HS-27A (cell line): ENCODE measurements at places on chromosomes 5 and 9.

- DNase-seq, result no peak
Observed at GRCh38 chr5:122701640-122702523, 73.0 kb upstream of the SNX2 start.

DNA sequence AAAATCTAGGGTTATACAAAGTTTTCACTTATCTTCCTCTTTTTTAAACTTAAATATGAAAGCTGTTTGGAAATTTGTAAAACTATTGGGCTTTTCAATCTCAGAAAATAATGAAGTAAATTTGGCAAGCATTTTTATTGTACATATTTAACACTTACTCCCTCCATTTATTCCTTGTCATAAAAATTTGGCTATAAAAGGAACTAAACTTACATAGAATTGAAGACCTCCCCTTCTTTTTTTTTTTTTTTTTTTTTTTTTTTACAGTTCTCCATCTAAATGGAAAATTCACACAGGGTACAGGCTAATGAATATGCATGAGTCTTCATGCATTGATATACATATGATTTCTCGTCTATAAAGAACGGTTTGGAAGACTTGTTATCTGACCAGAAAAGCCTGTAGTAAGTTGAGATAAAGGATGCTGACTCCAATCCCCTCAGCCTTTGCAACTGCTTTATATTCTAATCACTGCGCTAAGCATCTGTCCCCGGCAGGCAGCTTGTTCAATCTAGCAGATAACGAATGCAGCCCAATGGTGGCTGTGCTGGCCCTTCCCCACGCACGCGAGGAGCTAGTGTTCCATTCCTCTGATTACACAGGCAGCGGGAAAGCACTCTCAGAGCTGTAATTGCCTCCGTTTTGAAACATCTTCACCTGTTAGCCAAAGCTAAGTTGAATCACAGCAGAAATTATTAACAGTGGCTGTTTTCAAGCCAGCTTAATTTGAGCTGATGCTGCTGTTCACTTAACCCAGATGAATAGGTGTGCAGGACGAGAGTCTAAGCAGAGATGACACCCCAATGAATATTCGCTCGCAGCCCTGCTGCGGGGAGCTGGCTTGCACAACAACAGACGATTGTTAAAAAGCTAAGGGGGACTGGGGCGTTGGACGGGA is 453.8 kb upstream of the ZNF608 start:
- DNase-seq, result no peak

DNA sequence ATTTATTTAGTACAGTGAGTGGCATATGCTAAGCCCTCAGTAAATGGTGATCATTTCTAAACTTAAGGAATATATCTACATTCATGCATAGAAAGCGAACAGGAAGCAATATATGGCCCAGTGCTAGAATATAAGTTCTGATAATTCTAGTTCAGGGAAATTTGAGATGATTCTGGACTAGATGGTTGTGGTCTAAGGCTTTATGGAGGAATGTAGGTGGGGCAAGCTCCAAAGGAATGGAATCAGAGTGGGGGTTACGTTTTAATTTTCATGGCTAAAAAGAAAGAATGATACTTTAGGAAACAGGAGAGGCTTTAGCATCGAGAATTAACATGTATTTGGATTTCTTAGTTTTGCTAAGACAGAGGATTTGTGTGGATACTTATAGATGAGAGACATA is 56.1 kb downstream of the MTREX start:
- no peak for DNase-seq

DNA sequence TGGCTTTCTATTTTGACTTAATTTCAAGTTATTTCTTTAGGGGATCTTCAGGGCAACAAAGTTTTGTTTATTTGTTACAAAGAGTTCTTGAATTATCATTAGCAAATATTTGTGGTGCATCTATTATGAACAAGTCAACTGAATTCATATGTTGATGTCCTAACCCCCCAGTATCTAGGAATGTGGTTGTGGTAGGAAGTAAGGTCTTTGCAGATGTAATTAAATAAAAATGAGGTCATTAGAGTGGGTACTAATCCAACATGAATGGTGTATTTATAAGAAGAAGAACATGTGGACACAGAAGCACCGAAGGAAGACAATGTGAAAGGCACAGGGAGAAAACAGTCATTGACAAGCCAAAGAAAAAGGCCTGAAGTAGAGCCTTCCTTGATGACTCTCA is 474.0 kb upstream of the DAB2 start:
- DNase-seq, result no peak

DNA sequence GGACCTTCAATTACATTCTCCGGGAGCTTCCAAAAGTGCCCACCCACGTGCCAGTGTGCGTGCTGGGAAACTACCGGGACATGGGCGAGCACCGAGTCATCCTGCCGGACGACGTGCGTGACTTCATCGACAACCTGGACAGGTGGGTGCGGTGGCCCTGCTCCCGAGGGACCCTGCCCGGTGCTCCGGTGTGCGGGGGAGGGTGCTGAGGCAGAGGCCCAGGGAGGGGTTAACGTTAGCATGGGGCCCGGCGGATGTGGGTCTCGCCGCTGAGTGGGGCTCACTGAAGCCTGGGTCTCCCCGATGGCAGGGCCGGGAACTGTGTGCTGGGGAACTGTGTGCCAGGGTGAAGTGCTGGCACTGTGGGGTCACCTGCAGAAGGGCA is 10.6 kb upstream of the AJM1 start:
- DNase-seq, result no peak

DNA sequence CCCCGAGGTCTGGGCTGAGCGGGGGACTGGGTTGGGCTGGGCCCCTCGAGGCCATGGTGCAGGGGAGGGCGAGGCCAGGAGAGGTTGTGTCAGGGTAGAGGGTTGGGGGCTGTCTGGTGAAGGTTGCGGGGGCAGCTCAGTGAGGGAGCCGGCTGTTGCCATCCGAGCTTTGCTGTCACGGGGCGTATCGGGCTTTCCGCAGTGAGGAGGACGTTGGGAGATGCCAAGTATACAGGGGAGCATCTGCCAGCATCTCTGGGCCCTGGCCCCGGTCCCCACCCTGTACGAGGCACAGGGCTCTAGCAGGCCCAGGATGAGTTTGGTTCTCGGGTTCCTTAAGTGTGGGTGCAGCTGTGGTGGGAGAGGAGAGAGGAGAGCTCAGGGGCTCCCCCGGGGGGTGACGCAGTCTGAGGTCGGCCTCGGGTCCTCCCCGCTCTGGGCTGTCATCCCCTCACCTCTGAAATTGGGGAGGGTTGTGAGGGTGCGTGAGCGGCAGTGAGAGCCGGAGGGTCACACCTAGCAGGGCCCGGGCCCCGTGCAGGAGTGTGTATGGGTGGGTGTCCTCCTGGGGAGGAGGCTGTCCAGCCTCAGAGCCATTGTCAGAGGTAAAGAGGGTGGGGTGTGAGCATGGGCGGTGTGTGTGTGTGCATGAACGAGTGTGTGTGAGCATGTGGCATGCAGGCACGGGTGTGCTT is 87.3 kb downstream of the COL5A1 start:
- DNase-seq, result no peak

GRCh38 chr9:97936998-97937397 is 974 bp downstream of the HEMGN start:
- DNase-seq, result no peak

- DNase-seq, result no peak
Observed at GRCh38 chr5:57937501-57938173, 455.0 kb upstream of the ACTBL2 start.

DNA sequence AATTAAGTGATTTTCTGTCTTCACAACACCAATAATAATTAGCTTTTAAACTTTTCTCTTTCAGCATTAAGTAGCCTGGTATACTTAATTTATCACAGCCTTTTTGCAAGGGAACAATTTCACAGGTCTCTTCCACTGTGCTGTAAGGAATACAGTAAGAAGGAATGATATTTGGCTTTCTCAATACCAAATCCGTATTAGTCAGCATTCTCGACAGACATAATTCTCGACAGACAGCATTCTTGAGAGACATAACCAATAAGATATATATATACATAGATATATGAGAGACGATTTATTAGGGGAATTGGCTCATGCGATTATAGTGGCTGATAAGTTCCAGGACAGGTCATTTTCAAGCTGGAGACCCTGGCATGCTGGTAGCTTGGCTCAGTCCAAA is 18.0 kb downstream of the PRKAA1 start:
- DNase-seq, result no peak

GRCh38 chr5:147397616-147398015 is 112.3 kb downstream of the DPYSL3 start:
- DNase-seq, result no peak

- no peak for DNase-seq
Observed at GRCh38 chr9:29039258-29039657, 1466.0 kb upstream of the C9orf72 start.

GRCh38 chr5:93892481-93892880 is 151.1 kb upstream of the POU5F2 start:
- no peak for DNase-seq

DNA sequence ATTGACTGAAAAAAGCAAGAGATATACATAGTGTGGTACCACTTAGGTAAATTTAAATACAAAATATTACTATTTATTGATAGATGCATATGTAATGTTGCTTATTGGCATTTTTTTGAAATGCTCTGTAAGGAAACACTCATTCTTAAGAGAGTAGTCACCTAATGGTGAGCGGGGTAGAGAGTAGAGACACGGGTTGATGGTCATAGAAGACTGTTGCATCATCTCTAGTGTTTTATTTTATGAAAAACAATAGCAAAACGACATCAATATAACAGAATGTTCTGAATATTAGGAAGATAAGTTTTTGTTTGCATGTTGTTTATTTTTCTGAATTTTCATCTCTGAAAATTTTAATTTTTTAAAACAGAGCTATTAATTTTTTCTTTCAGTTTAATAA is 4.0 kb downstream of the SRP19 start:
- no peak for DNase-seq

DNA sequence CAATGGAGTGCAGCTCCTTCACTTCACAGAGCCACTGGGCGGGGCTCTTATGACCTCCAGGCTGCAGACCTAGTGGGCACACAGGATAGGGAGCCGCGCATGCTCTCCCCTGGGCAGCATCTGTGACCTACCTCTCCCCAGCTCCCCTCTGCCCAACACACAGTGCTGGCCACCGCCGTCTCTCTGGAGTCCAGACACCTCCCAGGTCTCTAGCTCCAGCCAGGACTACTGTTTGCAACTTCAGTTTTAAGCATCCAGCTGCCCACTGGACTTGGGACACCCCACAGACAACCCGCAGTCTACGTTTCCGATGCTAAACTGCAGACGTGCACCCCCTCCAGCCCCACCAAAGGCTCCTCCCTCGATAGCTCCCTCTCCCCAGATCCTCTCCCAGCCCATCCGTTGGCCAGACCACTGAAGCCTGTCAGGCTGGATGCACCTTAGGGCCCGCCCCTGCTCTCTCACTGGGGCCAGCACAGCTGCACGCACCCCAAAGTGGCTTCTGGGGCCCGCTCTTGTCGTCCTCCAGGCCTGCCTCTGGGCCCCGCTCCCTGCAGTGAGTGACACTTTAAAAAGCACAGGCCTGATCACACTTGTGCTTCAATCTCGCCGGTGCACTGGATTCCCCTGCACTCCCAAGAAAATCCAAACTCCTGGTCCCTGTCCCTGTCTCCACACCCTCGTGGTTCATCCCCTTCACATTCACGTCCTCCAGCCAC is 11.3 kb downstream of the FLT4 start:
- DNase-seq, result no peak

- DNase-seq, result no peak
Observed at GRCh38 chr9:89185980-89186379, 7.4 kb upstream of the SHC3 start.

DNA sequence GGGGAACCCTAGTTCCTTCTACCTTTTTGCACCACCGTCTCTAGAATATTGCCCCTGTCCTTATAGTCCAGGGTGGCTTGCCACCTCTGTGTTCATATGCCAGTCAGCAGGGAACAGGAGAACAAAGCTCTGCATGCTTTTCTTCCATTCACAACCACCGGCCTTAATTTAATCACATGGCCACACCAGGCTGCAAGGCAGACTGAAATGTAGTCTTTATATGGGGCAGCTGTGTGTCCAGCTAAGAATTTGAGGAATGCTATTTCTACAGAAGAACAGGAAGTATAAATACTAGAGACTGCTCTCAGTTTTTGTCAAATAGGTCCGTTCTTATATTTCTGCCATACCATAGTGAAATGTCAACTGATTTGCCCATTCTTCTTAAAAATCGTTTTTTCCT is 5.8 kb downstream of the C5orf22 start:
- no peak for DNase-seq

- no peak for DNase-seq
Observed at GRCh38 chr5:172010278-172010677, 3.8 kb upstream of the FBXW11 start.

- no peak for DNase-seq
Observed at GRCh38 chr5:171340491-171340890, 31.4 kb downstream of the TLX3 start.

- no peak for DNase-seq
Observed at GRCh38 chr9:15915711-15916110, 362.9 kb downstream of the CCDC171 start.

DNA sequence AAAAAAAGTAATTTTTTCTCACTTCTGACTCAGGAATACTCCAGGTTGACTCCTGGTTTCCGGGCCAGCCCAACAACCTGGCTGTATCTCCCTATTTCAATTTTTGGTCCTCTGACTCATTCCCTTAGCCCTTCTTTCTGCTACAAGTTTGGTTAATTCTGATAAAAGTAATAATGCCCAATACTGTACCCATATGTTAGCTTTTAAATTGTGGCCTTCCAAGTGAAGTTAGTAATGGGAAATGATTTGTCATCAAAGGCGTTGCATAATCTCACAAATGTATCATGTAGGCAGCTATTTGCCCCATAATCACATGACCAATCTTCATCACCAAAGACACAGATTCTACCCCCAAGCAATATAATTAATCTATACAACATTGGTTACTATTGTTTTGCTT is 31.1 kb upstream of the BNC2 start:
- DNase-seq, result no peak

DNA sequence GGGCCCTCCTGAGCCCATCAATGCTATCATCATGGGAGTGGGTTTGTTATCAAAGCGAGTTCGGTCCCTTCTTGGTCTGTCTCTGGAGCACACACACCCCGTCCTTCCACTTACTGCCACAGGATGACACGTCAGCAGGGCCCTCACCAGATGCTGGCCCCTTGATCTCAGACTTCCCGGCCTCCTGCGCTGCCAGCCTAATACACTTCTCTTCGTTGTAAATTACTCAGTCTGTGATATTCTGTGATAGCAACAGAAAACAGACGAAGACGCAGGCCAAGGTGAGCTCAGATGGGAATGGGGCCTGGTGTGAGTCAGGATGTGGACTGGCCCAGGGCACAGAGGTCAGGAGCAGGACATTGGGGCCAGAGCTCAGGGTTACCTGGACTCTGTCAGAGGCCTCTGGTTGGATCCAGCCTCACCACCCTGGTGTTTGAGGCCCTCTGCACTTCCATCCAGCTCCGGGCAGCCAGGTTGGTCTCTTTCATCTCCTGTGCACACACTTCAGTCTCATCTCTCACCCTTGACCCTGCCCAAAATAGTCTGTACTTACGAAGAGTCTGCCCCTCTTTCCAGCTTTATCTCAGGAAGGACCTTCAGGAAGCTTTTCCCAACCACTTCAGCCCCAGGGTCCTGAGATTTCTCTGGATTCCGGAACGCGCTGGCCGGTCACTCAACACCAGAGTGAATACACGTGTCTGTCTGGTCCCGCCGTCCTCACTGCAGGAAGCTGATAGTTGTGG is 26.0 kb upstream of the CNOT6 start:
- DNase-seq, result no peak

- DNase-seq, result no peak
Observed at GRCh38 chr5:28269978-28270377, 1231.6 kb upstream of the CDH9 start.

GRCh38 chr9:5938449-5938848 is 47.8 kb downstream of the MLANA start:
- DNase-seq, result no peak

- no peak for DNase-seq
Observed at GRCh38 chr9:20611691-20612287, 10.5 kb downstream of the MLLT3 start.
